NCI-H2029 (cell line): ENCODE measurements at places on chromosomes 7 and 10.

GRCh38 chr7:40644454-40645188, 509.8 kb downstream of the SUGCT start:
- no peak for DNase-seq

DNA sequence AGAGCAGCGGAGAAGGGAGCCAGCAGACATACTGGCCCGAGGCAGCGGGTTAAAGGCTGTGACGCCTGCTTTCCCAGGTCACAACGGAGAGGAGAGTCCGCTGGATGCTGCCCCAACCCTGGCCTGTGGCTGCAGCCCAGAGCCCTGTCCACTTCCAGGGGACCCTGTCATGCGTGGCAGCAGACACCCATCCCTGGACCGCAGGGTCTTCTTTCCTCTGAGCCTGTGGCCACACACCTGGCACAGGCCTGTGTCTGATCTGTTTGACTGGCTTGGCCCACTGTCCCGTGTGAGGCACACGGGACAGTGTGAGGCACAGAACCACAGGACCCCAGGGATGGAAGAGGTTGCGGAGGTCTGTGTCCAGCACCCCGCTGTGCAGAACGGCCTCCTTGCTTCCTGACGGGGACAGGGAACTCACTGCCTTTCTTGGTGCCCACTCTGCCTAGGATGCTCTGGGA, 42.4 kb downstream of the INSIG1 start:
- no peak for DNase-seq

DNA sequence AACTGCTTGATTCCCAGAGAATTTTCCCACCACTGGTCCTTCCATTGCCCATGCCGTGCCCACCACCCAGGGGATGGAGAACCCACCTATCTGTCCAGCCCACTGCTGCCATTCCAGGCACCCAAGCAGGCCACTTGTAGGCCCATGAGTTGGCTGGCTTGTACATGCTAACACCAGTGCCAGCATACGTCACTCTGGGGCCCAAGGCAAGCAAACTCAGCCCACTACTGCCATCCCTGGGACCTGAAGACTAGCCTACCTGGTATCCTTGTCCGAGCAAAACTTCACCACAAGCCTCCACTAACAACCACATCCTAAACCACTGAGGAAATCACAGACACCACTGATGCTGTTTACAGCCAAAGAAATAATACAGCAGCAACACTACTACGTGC, 44.7 kb upstream of the CDK6 start:
- no peak for DNase-seq

GRCh38 chr7:46705386-46706255, 784.5 kb upstream of the IGFBP3 start:
- no peak for DNase-seq

- no peak for DNase-seq
Observed at GRCh38 chr10:103804871-103805270, 50.5 kb downstream of the SH3PXD2A start.

DNA sequence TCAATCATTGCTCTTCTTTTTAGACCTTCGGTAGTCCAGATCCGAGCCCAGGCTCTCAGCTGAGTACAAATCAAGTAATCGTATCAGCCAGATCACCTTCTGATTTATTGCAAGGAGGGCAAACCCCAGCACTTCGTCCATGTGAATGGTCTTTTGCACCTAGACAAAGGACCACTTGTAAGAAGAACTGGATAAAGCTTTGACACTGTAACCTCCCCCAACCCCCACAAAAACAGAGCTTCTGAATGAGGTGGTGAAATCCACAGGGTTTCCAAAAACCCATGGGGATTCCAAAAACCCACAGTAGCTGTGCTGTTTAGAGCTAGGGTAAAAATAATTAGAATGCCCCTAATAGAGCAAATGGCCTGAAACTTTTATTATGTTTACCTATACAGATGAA, 148.8 kb upstream of the ODAD2 start:
- no peak for DNase-seq

GRCh38 chr10:52066383-52066782, 247.7 kb upstream of the DKK1 start:
- DNase-seq, result no peak

DNA sequence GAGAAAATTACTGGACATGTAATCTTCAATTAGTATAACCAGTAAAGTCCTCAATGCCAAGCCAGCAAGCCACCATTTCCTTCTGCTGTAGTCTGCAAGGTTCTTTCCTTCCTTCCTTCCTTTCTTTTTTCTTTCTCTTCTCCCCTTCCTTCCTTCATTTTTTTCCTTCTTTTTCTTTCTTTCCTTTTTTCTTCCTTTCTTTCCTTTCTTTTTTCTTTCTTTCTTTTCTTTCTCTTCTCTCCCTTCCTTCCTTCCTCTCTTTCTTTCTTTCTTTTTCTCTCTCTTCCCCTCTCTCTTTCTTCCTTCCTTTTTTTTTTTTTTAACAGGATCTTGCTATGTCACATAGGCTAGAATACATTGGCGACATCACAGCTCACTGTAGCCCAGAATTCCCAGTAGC, 369.8 kb downstream of the SEMA3D start:
- no peak for DNase-seq

DNA sequence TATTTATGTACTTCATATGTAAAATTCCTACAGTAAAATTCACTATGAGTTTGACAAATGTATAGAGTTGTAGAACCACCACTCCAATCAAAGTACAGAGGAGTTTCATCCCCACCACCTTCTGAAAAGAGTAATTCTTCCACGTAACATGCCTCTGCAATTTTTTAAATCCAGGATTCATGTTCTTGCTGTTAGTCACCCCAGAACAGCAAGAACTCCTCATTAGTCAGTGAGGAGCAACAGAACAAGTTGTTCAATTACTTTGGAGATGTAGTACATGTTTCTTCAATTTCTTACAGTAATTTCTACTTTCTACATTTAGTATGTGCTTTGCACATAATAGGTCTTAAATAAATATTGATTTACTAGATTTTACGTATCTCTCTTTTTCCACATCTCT, 248.1 kb downstream of the ABCA13 start:
- no peak for DNase-seq

- DNase-seq, result no peak
Observed at GRCh38 chr7:105133986-105134655, 120.1 kb downstream of the KMT2E start.

GRCh38 chr7:1078985-1079384, 8.9 kb upstream of the GPER1 start:
- no peak for DNase-seq

- DNase-seq, result no peak
Observed at GRCh38 chr10:112307358-112308124, 24.3 kb downstream of the TECTB start.

GRCh38 chr10:78960316-78960800, 108.4 kb upstream of the ZMIZ1 start:
- DNase-seq, result peak; percentile 5

DNA sequence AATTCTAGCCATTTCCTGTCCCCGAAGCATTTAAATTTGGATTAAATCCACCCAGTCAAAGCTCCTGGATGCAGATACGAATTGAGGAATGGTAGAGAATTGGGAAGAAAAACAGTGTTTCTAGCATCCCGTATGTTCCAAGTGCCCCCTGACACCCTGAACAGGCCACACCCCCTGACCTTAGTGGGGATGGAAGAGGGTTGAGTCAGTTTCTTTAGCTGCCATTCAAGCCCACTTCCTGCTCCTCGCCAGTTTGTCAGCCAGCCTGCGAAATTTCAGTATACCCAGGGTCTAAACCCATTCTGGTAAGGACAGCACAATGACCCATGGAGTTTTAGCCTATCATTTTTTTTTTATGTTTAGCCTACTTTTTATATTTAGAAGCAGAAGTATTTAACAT, 101.1 kb downstream of the PKD1L1 start:
- no peak for DNase-seq

DNA sequence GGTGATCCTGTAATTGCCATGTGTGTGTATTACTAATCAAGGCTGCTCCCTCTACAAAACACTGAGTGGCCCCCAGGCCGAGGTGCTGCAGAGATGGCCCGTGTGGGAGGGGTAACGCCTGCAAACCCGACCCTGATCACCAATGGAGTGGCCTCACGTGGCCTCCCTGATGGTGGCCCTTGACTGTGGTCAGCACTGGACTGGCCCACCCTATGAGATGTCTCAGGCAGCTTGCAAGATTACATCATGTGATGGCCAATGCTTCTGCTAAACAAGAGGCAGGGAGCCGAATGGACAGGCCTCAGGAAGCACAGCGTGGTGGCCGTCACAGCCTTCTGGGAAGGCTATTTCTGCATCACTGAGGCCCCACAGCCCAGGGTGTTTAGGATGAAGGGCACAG, 186.4 kb downstream of the MGMT start:
- DNase-seq, result no peak

DNA sequence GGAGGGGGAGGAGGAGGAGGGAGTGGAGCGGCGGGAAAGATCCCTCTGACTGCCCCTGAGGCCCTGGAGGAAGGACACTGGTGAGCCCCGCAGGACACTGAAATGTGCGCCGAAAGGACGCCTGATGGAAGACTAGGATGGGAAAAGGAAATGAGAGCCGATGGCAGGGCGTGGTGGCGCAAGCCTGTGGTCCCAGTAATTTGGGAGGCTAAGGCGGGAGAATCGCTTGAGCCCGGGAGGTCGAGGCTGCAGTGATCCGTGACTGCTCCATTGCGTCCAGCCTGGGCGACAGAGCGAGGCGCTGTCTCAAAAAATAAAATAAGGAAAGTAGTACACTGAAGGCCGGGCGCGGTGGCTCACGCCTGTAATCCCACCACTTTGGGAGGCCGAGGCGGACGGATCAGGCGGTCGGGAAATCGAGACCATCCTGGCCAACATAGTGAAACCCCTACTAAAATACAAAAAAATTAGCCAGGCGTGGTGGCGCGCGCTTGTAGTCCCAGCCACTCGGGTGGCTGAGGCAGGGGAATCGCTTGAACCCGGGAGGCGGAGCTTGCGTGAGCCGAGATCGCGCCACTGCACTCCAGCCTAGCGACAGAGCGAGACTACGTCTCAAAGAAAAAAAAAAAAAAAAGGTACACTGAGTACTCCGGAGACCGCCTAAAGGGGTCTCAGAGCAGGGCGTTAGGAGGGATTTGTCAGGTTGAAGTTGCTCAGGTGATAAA, 561 bp upstream of the HNRNPF start:
- peak; percentile 8 for DNase-seq

DNA sequence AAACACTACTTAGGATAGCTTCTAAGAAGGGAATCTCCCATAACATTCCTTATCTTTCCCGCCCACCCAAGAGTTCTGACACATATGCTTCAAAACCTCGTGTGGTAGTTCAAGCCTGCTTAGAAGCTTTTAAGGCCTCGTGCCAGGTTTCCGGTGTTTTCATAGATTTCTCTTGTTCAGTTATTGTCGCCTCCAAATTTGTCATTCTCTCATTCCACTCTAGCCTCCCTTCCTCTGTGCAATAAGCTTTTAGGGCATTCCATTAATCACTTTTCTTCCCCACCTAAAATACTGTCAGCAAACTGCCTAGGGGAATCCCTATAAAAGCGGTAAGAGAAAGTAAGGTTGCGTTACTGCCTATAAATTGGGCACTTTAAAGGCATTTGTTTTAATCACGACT, 718 bp upstream of the BPGM start:
- DNase-seq, result no peak

DNA sequence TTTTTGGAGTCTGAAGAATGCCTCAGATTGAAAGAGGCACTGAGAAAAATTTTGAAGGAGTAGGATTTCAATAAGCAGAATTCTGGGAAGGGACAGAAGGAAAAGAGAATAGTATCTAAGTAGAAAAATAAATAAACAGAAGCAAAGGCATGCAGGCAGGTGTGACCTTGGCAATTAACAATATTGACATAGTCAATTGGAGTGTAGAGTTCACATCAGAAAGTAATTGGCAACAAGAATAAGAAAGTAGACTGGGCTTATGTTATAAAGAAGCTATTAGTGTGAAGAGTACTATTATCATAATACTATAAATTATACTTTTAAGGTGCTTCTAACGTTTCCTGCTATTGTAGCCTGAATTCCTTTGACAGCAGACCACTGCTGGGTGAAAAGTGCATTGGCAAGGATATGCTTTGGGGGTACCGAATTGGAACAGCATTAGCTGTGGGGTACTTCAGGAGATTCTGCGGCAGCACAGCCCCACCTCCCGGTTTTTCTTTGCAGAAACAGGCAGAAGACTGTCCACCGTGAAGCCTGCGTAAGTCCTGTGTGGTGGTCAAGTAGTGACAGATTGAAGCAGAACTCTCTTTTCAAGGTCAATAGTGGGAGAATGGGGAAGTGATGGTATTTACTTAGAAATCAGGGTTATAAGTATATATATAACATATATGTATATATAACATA, 357.0 kb downstream of the THSD7A start:
- DNase-seq, result no peak

GRCh38 chr10:26612151-26612915, 85.2 kb upstream of the PDSS1 start:
- no peak for DNase-seq

DNA sequence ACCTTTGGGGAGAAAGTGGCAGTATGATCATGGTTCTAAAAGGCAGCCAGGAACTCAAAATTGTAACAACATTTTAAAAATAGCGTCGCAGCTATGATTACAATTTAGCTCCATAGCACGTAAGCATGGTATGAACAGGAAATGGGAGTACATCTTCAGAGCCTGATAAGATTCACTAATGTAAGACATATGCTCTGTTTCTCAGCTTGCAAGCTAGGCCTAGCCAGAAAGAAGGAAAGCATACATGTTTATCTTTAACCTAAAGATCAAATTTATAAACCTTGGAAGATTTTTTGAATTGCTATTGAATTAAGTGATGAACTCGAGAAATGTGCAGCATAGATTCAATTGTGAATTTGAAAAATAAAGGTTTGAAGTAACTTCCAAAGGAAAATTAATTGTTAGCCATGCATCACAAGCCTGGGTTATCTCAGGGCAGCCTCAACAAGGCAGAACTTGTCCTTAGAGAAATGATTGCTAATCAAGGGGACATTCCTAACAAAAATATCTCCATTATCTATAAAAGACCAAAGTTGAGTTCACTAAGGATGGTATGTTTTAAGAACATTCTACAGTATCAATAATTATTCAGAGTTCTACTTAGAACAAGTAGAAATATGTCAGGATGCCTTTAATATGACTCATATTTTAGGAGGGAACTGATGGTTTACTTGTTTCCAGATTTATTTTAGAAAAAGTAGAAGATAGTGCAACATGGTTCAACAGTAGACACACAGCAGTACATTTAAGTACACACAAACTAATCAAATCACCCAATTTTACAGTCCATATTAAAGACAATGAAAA, 38.8 kb upstream of the SEPTIN7 start:
- no peak for DNase-seq

GRCh38 chr10:24462889-24463552, 254.1 kb downstream of the KIAA1217 start:
- no peak for DNase-seq

- DNase-seq, result no peak
Observed at GRCh38 chr7:24406053-24406788, 122.2 kb downstream of the NPY start.

DNA sequence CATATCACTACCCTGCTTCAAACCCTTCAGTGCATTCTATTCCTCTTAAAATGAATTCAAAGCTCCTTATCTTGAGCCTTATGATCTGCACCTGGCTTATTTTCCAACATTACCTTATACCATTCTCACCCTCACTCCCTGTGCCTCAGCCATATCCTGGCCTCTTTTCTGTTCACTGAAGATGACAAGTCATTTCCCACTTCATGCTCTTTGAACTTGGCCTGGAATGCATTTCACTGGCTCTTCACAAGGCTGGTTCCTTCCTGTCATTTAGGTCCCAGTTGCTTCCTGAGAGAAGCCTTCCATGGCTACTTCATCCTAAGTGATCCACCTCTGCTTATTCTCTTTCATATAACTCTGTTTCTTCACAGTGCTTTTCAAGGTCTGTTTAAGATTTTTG, 3.2 kb upstream of the LIPF start:
- no peak for DNase-seq
